ENCODE measurements at places on chromosomes 4 and X. TPM values are rescaled to one million over a fixed set of nuclear protein-coding genes. Genes with fewer than 3 reads are reported as not detected.
A peak's percentile ranks its signal among the peaks of the same experiment; 100 is the strongest.

DNA sequence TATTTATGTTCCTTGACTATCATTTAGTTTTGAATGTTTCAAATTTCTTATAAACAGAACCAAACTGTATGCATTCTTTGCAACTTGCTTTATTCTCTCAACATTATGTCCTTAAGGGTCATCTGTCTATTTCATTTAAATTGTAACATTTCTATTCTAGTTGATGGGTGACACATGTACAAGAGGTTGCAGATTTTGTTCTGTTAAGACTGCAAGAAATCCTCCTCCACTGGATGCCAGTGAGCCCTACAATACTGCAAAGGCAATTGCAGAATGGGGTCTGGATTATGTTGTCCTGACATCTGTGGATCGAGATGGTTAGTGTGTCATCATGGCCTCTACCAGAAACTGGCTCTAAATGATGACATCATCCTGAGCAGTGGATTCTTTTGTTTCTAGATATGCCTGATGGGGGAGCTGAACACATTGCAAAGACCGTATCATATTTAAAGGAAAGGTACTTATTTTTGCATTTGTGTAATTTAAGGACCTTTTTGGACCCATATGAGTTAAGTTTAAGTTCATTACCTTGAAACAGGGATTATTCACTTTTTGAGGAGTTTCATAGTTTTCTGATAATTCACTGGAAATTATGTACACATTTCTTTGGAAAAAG lies 6.1 kb downstream of the LIAS start:
- no peaks in the 10 kb centered on the region for H3K27me3 ChIP-seq
- H3K4me1 ChIP-seq = peaks cover 15% of the 10 kb centered on the region
- no peak for DNase-seq

BEX2 gene
- 29.8 TPM for total RNA-seq

DNA sequence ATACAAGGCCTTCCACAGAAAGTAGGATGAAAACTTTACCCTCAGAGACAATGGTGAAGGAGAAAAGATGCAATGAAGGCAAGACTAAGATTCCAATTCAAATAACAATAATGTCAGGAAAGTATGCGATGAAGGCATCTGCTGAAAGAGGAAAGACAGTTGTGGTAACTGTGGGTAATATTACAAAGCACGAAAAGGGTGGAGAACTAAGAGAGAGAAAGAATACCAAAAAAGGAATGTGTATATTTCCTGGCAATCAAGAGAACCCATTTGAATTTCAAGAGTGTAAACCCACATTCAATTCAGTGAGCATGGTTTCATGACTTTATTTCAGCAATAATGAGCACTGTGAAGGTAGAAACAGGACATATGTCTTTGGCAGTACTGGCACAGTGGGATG lies 225.5 kb downstream of the PALLD start:
- peaks cover 5% of the 10 kb centered on the region for H3K4me1 ChIP-seq
- H3K27ac ChIP-seq = peak overlapping the region; percentile 45
- H3K4me3 ChIP-seq = no peak overlapping the region
- H3K36me3 ChIP-seq = peaks cover 44% of the 10 kb centered on the region

SORBS2 gene
- total RNA-seq = 9.2 TPM

DNA sequence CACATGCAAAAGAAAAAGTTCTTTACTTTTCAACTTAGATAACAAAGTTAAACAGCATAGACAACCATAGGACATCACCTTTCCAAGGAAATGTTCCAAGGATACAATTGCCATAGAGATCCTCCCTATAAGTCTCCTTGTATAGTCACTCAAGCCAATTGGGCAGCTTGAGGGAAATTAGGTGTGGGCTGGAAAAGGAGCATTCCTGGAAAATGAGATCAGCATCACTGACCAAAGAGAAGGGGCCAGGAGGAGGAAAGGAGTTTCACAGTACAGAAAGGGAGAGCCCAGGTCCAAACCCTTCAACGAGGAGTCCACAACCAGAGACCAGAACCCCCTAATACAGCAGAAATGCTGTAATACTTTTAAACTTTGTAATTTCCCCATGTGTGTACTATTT lies 91.5 kb upstream of the PPARGC1A start:
- H3K27me3 ChIP-seq = peaks cover 10% of the 10 kb centered on the region
- no peak for DNase-seq
- H3K4me3 ChIP-seq = no peak overlapping the region
- no peaks in the 10 kb centered on the region for H3K36me3 ChIP-seq
- H3K27ac ChIP-seq = no peak overlapping the region
- H3K4me1 ChIP-seq = peaks cover 8% of the 10 kb centered on the region

RHOH gene
- 0.29 TPM for total RNA-seq

DNA sequence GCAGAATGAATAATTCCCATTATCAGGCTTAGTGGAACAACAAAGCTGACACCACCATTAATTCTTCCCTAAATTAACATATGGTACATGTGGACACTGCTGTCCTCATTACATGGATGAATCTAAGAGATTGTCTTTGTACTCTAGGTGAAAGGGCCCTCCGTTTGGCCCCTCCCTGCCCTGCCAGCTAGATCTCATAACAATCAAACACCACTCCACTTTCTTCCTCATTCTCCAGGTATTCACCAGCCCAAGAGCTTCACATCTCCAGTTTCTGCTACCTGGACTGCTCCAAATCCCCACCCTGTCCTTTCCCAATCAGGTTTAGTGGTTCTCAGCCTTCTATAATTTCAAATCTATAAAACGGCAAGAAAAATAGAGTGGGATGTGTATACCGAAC lies 3.8 kb downstream of the HSD17B11 start:
- H3K27ac ChIP-seq = no peak overlapping the region
- H3K4me1 ChIP-seq = peaks cover 20% of the 10 kb centered on the region
- DNase-seq = no peak

DNA sequence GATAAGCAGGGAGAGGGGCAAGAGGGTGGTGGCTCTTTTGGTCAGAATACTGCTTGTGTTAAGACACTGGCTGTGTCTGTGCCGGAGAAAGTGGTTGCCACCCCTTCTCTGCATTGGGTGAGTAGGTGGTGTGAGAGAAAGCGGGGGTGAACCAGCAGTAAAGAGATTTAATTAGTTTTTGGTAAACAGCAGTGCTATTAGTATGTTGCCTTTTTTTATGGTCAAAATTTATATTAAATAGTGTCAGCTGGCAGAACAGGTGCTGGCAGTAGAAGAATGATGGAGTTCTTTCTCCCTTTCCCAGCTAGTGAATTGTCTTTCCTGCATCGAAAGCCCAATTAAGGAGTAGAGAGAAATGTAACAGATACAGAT lies 181.6 kb downstream of the LARP7 start:
- H3K27ac ChIP-seq = peak overlapping the region; percentile 43
- peaks cover 16% of the 10 kb centered on the region for H3K4me1 ChIP-seq
- DNase-seq = no peak
- no peaks in the 10 kb centered on the region for H3K27me3 ChIP-seq

- no peaks in the 10 kb centered on the region for H3K27me3 ChIP-seq
- H3K36me3 ChIP-seq = no peaks in the 10 kb centered on the region
- H3K4me3 ChIP-seq = no peak overlapping the region
- no peak for DNase-seq
- no peaks in the 10 kb centered on the region for H3K4me1 ChIP-seq
These were observed 996.9 kb upstream of the GRIA3 start for GRCh38 chrX:122187069-122187713.

DNA sequence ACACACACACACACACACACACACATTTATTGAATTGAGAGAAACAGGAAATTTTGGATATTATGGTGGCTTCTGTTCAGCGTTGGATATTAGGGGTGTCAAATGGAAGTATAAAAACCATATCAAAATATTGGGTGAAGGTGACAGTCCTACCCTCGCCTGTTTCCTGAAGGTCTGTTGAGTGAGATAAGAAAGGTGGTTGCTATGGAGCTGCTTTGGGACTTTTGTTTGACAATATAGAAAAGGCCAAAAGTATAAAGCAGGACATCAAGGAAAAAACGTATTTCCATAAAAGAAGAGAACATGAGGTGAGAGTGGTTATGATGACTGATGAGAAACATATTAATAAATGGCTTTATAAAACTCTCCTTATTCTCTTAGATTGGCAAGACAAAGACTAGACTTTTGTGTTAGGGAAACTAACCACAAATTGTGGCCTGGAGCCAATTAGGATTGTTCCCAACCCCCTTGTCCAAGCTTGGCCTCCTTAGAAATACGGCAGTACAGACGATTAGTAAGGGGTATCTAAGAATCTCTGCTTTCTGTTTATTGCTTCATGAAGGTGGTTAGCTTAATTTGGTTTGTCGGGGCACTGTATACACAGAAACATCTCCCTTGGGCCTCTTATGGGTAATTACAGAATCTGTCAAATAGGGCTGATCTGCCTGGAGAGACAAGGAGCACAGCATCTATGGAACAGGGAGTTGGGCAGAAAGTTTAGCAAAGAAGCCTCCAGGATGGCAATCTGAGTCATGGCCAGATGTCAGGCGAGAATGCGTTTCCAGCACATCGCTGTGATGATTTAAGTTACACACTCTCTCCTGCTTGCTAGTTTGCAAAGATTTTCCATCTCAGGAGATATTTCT lies 198.0 kb downstream of the CBR4 start:
- peaks cover 5% of the 10 kb centered on the region for H3K36me3 ChIP-seq
- peak overlapping the region; percentile 72 for H3K27ac ChIP-seq
- H3K27me3 ChIP-seq = no peaks in the 10 kb centered on the region
- H3K4me3 ChIP-seq = peak overlapping the region; percentile 9
- peaks cover 53% of the 10 kb centered on the region for H3K4me1 ChIP-seq
- DNase-seq = no peak

DNA sequence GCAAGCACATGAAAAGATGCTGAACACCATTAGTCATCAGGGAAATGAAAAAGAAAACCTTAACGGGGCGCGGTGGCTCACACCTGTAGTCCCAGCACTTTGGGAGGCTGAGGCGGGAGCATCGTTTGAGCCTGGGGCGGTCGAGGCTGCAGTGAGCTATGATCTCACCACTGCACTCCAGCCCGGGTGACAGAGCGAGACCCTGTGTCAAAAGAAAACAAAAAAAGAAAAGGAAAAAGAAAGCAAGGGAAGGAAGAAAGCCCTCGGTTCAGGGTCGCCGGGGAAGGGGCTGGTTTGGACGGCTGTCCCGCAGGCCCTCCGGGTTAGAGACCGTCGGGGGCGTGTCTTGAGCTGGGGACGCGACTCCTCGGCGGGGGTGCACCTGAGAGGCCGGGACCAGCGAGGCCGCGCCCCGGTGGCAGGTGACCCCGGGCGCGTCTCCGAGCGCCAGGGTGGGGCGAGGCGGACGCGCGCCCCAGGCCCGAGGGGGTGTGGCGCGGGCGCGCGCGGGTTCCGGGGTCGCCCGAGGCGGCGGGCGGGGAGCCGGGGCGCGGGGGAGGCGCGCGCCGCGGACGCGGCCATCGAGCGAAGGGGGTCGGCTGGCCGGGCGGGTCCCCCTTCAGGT lies 478 bp upstream of the PLXNA3 start:
- no peak for DNase-seq
- peak overlapping the region; percentile 86 for H3K27ac ChIP-seq
- peaks cover 12% of the 10 kb centered on the region for H3K36me3 ChIP-seq
- H3K27me3 ChIP-seq = no peaks in the 10 kb centered on the region

COL4A6 gene
- total RNA-seq = 102 TPM

- peaks cover 3% of the 10 kb centered on the region for H3K4me1 ChIP-seq
- H3K27ac ChIP-seq = no peak overlapping the region
- H3K36me3 ChIP-seq = no peaks in the 10 kb centered on the region
- DNase-seq = no peak
- H3K4me3 ChIP-seq = no peak overlapping the region
These were observed 206.8 kb downstream of the TEX13A start for GRCh38 chrX:105013719-105014118.

- H3K4me3 ChIP-seq = no peak overlapping the region
- no peaks in the 10 kb centered on the region for H3K27me3 ChIP-seq
- no peak for DNase-seq
- no peaks in the 10 kb centered on the region for H3K36me3 ChIP-seq
- no peak overlapping the region for H3K27ac ChIP-seq
These were observed 426.1 kb downstream of the MID1IP1 start for GRCh38 chrX:39227371-39227770.

- DNase-seq = no peak
- no peaks in the 10 kb centered on the region for H3K36me3 ChIP-seq
- peaks cover 49% of the 10 kb centered on the region for H3K27me3 ChIP-seq
- H3K4me3 ChIP-seq = no peak overlapping the region
- H3K27ac ChIP-seq = no peak overlapping the region
- H3K4me1 ChIP-seq = no peaks in the 10 kb centered on the region
These were observed 136.7 kb upstream of the MAMLD1 start for GRCh38 chrX:150226223-150226965.
